ENCODE measurements at places on chromosomes 7 and 10.

- peak; percentile 43 for DNase-seq
Measured at GRCh38 chr7:150450491-150451001, at the start of gene GIMAP8. GIMAP8 (plus strand) TSS chr7:150450630; CDS start chr7:150466699, 16,069 bp downstream.

DNA sequence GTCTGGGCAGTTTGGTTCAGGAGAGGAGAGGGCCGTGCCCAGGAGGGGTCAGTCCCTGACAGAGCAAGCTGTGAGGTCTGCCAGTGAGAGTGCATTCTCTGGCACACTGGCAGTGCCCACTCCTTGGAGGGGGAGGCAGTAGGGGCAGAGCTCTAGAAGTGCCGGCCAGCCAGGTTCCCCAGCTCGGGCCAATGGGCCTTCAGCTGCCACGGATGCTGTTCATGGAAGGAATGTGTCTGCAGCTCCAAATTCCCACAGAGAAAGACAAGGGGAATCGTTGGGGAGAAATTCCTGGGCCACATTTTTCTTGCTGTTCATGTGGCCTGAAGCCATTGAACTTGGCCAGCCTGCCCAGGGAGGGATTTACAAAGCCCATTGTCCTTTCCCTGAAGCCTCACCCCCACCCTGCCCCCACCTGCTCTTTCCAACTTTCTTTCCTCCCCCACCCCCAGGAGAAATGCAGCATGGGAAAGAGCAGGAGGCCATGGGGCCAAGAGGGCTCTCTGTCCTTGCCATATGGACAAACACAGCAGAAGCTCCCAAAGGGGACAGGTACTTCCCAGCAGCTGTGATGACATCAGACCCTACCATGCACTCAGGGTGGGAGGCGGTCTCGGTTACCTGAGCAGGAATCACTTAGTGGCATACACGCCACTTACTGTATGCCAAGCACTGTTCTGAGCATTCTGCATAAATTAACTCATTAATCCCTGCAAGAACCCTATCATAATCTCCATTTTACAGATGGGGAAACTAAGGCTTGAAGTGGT is 70.7 kb downstream of the ARHGAP22 start:
- no peak for DNase-seq

DNA sequence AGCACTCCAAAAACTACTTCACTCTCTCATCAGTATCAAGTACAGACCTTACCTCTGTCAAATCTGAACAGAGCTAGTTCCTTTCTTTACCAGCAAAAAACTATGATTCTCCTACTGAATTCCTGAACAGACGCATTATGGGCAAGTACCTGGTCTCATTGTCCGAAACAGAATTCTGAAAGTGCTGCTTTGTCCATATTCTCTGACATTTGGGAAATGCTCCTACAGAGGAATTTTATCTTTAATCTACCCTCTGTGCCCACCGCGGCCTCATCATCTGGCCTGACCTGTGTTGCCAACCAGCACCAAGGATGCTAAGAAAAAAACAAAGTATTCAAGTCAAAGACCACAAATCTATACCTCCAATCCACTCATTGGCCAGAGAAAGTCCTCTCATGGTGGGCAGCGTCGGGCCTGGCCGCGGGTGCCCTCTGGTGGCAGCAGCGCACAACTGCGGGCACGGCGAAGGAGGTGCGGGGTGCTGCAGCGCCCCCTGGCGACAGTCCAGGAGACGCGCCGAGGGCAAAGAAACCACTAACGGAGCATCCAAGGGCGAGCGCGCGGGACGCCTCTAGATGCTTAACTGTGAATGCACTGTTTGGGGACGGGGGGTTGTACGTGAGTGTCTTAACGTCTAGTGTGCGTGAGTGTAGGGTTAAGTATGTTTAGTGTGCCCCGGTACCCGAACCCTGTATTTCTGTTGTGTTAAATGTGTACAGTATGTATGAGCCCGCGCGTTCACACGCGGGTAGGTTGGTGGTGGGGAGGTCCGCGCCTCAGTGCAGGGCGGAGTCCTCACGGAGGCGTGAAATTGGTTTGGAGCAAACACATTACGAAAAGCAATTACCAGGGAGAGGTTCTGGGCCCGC is 5.0 kb upstream of the GBX1 start:
- DNase-seq = peak; percentile 69

DNA sequence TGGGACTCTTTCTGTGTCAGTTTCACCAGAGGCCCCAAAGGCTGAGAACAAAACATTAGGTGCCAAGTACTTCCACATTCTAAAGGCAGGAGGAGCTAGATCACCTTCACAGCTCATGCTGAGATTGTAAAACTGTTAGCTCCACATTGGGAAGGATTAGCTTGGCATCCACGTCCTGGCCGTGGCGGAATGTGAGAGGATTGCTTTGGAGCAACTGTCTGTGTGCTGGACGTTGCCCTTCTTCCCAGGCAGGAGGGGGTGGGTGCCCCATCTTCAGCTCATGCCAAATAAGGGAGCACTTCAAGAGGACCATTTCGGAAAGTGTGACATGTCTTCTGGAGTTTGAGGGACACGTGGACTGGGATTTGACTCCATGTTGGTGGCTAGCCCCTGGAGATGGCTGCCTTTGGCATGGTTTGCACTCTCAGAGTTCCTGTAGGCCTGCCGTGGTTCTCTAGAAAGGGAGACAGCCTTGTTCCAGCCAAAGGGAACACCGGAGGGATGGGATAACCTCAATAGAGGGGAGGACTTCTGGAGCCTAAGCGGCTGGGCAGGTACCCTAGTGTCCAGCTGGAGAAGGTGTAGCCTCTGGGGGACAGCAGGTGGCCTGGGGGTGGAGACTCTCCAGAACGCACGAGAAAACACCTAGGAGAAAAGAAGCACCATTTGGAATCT is 19.9 kb upstream of the FMC1 start:
- no peak for DNase-seq

GRCh38 chr7:33743594-33743993 is 161.7 kb upstream of the BMPER start:
- no peak for DNase-seq

- DNase-seq = no peak
Measured at GRCh38 chr10:87622314-87623004, 37.2 kb upstream of the PAPSS2 start.

DNA sequence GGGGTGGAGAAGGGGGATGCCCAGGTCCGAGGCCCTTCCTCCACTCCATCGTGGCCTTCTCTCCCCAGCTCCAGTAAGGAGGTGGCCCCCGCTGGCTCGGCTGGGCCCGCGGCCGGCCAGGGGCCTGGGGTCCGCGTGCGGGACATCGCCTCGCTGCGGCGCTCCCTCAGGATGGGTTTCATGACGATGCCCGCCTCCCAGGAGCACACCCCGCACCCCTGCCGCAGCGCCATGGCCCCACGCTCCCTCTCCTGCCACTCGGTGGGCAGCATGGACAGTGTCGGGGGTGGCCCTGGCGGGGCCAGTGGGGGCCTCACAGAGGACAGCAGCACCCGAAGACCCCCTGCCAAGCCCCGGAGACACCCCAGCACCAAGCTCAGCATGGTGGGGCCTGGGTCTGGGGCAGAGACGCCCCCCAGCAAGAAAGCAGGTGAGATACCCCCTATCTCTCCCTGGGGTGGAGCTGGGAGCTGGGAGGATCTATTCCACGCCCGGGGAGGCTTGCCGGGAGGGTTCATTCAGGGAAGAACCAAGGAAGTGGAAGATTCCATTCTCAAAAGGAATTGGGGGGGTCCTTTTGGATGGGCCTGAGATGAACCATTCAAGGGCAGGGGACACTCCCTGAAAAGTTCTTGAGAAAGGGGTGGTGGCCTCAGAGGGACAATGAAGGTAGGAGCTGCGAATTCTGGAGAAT is 3.2 kb downstream of the NYAP1 start:
- no peak for DNase-seq

GRCh38 chr7:14501436-14501835 is 401.1 kb downstream of the DGKB start:
- DNase-seq = no peak

- DNase-seq = no peak
Measured at GRCh38 chr7:133114519-133114918, 32.6 kb upstream of the CHCHD3 start.

- no peak for DNase-seq
Measured at GRCh38 chr7:53237344-53237913, 202.0 kb downstream of the POM121L12 start.

DNA sequence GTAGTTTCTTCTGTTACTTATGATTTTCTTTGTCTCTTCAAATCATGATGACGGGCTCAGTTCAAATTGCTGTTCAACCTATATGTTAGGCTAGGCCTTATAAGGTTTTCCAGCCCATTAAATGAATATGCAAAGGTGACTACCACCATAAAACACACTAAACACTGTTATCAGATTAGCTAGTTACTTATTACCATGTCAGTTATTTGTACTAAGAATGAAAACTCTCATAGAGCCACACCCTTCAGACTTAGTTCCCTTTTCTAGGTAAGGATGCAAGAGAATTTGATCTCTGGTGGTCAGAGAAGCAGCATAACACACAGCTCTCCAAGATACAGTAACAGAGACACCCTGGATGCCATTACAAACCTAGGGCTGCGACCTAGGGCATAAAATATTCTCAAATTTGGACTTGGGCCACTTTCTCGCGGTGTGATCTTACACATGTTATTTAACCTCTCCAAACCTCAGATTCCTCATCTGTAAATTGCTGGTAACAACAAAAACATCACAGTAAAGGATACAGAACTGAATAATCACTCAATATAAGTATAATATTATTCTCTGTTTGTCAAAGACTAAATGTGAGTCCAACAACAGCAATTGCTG is 35.6 kb downstream of the ANKMY2 start:
- DNase-seq = no peak

GRCh38 chr7:150335774-150336112 is 5.7 kb downstream of the RARRES2 start:
- DNase-seq = no peak

DNA sequence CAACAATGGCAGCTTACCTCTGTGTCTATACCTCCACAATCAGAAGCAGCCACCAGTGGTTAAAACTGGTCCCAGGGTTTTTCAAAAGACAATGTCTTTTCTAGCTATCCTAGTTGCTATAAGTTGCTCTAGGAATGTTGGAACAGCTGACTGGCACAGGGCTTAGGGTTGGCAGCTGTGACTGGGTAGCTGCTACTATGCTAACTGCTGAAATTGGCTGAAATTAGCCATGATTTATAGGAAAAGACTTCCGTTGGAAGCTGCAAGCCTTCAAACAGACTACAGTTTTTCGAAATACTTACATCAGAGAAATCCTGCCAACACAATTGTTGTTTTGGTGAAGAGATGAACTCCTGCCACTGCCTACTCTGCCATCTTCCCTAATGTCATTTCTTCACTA is 102.3 kb downstream of the MKX start:
- DNase-seq = no peak

DNA sequence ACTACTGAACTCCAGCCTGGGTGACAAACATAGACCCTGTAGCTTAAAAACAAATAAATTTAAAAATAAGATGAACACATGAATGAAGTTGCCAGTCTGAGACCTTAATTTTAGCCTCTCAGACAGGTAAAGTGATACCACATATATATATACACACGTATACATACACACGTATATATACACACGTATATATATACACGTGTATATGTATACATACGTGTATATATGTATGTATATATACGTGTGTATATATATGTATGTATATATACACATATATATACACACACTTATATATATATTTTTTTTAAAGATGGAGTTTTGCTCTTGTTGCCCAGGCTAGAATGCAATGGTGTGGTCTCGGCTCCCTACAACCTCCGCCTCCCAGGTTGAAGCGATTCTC is 62.7 kb downstream of the UBE2H start:
- DNase-seq = no peak

DNA sequence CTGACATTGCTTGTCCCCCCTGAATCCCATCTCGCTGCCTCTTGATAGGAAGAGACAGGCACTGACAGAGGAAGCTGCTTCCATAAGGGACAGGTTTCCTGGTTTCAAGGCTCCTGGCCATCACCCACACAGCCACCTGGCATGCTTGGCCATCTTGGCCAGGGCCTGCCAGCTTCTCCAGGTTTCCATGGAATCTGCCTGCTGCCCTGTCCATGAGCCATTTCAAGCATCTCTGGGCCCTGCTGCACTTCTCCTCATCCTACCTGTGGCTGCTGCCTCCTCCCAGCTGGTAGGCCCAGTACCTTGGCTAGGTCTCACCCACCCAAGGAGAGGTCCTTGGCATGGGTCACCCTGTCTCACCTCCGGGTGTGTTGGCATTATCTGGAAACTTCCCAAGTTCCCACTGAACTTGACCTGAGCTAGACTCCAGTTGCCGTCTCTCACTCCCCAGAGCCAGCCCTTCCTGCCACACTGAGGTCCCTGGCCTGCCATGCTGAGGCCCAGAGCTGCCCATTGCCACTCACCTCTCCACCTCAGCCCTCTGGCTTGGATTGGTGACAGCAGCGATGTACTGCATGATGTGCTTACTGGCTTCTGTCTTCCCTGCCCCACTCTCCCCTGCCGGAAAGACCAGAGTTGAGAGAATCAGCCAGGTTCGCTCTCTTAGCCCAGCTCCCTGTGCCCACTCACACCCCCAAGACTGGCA is 2.6 kb downstream of the MYO1G start:
- no peak for DNase-seq

DNA sequence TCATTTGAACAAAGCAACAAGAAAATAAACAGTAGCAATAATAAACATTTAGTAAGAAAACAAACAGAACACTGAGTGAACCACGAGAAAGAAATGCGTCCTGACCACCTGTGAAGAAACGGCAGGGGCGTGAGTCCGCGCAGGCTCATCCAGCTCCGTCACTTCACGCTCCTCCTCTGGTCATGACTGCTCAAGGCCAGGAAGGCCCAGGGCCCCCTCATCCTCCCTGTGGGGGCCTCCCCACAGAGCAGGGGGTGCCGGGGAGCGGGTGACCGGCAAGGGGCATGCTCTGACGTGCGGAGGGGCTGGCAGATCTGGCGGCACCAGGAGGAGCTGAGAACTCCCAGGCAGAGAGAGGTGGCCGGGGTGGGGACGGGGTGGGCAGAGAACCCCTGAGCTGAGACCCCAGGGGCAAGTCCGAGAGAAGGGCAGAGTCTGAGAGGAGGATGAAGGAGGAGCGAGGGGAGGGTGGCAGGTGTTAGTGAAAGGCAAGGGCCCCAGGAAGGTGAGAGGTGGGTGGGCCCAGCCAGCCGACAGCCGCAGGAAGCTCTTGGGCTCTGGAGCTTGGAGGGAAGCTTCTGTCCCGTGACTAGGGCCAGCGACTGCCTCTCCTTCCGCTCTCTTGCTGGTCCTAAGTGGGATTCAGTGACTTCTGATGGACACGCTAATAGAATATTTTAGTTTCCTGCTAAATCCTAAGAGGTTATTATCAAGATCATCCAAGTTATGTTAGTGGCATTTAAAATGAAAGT is 223.9 kb downstream of the TCERG1L start:
- DNase-seq = no peak

Data from NK-92 treated with Interleukin-12 subunit alpha and Interleukin-12 subunit beta, amount 100 ng/mL, for 24 hours (cell line).